Bronchus fibroblast of lung (primary cell): ENCODE measurements at places on chromosomes 7 and 10. TPM values are rescaled to one million over a fixed set of nuclear protein-coding genes. Genes with fewer than 3 reads are reported as not detected.

The TAS2R3 gene
- total RNA-seq = not detected in 2 replicates

The MMRN2 gene
- total RNA-seq = 0.89 and 1.8 TPM in 2 replicates

The OPN4 gene
- total RNA-seq = not detected in 2 replicates

The NPY4R2 gene
- total RNA-seq = not detected in 2 replicates

The PAPOLB gene
- not detected in 2 replicates for total RNA-seq

The POP7 gene
- total RNA-seq = 56.2 and 63.2 TPM in 2 replicates

The MRPS24 gene
- 243 and 270 TPM in 2 replicates for total RNA-seq

The AIFM2 gene
- 6.1 and 6.5 TPM in 2 replicates for total RNA-seq
